Daoy (cell line): ENCODE measurements at places on chromosomes 12 and 14. TPM values are rescaled to one million over a fixed set of nuclear protein-coding genes. Genes with fewer than 3 reads are reported as not detected.

EXD2 gene
- total RNA-seq, result 19.3 and 26.8 TPM in 2 replicates

KRT79 gene
- 0.57 and 2.6 TPM in 2 replicates for total RNA-seq

GMFB gene
- 146 and 151 TPM in 2 replicates for total RNA-seq

DNA sequence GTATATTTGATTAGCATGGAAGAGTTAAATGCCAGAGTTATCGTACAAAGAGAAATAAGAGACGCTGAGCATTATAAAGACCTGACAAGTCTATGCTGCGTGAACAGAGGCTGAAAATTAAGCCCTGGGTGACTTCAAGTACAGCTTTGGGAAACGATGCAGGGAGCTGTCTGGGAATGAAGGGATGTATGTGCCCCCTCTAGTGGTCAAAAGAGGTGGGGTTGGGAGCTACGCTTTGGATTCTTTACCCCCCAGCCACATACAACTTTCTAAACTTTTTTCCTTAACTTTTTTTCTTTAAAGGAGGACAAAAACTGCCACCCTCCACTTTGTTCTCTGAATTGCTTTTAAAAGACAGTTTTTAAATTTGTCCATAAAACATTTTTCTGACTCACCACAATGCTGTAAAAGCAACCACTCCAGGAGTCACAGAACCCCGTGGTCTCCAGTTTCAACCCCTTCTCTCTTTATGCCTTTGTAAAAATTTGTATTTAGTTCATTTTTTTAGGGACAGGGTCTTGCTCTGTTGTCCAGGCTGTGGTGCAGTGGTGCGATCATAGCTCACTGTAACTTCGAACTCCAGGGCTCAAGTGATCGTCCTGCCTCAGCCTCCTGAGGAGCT, 59.4 kb downstream of the ZNF664 start:
- DNase-seq, result peak; percentile 69

DNA sequence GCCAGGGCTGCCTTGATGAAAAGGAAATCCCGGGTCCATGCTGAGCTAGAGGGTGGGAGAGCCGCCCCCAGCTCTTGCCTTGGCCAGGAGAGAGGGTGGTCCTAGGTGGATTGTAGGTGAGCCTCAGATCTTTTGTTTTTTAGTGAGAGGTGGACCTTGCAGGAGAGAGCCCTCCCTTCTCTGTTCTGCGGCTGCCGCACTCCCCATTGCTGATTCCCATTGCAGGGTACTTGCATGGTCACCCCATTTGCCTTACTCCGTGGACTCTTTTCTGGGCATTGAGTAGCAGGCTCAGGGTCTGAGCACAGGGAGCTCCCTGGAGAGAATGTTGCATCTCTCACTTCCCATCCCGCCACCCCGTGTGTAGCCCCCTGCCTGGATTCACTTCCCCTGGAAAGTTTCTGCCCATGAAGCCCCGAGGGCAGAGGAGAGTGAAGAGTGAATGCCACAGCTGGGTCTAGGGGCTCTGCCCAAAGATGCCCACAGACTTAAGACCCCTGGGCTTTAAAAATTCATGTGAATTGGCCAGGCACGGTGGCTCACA, 10.2 kb downstream of the VASH1 start:
- DNase-seq, result no peak

DNA sequence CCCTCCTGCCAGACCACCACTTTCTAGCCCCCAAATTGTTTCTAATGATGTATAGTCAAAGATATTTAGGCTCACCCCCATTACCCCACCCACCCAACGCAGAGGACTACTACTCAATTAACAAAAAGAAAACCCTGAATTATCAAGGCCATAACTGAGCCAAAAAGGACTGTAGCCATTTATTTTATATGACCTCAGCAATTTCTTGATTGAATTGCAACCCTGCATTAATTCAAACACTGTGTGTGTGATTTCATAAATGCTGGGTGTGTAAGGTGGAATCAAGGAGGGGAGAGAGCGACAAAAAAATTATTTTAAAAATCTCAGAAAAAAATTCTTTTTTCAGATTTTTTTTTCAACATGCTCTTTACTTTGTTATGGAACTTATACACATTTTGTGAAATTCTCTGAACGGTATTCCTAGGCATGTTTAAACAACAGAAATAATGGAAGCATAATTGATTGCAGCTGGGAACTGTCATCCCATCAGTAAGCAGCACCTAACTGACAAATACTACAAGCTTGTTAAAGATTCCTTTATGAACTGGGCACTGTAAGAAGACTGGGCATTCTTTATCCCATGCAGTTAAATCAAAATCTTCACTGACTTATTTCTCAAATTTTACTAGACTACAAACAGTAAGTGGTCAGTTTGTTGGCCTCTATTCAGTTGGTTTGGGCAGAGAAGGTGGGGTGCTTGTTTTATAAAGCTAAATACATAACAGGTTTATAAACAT, 179.1 kb downstream of the SOX5 start:
- no peak for DNase-seq

DNA sequence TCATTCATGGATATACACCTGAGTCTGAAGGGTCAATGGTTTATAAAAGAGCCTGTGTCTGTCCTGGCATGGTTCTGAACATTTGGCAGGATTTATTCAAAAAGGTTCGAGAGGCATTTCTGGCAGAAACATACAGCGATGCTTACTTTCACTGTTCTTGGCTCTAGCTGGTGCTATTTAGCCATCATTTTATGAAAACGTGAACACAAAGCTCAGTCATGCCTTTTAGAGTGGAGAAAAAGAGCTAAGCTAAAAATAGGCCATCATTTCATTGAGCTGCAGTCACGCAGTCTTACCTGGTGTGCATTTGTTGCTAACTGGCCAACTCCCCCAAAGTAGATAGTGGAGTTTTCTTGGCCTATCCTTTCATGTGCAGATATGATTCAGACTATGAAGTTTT, 1209.5 kb downstream of the SLC16A7 start:
- no peak for DNase-seq

- peak; percentile 62 for DNase-seq
Observed at GRCh38 chr14:68476212-68477109, 316.4 kb downstream of the ZFP36L1 start.

DNA sequence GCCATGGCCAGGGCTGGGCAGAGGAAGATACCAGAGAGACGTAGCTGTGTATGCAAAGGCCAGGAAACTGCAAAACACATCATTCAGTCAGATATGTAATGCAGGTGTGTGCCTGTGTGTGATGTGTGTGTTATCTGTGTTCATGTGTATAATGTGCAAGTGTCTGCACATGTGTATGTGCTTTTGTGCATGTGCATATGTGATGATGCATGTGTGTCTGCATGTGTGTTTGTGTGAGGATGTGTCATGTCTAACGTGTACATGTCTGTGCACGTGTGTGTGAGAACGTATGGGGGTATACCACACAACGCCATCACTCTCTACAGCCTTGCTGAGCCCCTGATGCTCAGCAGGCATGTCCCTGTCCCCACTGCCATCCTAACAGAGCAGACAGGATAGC, 9.7 kb downstream of the DIO3 start:
- no peak for DNase-seq
